Amniotic stem cell (primary cell): ENCODE measurements at places on chromosomes 1 and 21.
A peak's percentile ranks its signal among the peaks of the same experiment; 100 is the strongest.

DNA sequence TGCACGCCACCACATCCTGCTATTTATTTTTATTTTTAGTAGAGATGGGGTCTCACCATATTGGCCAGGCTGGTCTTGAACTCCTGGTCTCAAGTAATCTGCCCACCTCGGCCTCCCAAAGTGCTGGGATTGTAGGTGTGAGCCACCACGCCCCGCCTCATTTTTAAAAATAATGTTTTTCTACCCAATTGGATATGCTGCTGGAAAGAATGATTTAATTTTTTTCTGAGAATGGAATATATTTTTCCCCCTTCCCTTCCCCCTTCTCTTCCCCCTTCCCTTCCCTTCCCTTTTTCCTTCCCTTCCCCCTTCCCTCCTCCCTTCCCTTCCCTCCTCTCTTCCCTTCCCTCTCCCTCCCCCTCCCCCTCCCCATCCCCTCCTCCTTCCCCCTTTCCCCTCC, 17.7 kb upstream of the HMGN1 start:
- no peak for DNase-seq

GRCh38 chr1:1768249-1768992, 9.8 kb downstream of the NADK start:
- no peak for DNase-seq

DNA sequence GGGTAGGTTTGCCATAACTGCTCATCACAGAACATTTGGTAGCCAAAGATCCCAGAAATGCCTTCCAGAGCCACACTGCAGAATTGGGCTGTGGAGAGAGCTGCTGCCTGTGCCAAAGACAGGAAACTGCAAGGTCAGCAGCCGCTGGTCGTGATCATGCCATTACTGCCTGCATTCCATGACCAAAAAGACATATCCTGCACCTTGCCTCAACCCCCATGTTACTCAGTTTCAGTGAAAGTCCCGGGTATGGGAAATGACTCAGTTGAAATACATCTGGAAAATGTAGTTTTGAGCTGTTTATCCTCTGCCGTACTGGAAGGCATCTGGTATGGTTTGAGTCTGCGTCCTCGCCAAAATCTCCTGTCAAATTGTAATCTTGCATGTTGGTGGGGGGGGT, 161.7 kb downstream of the FCRL5 start:
- peak; percentile 1 for DNase-seq

GRCh38 chr1:42002220-42002619, 83.5 kb upstream of the HIVEP3 start:
- no peak for DNase-seq

DNA sequence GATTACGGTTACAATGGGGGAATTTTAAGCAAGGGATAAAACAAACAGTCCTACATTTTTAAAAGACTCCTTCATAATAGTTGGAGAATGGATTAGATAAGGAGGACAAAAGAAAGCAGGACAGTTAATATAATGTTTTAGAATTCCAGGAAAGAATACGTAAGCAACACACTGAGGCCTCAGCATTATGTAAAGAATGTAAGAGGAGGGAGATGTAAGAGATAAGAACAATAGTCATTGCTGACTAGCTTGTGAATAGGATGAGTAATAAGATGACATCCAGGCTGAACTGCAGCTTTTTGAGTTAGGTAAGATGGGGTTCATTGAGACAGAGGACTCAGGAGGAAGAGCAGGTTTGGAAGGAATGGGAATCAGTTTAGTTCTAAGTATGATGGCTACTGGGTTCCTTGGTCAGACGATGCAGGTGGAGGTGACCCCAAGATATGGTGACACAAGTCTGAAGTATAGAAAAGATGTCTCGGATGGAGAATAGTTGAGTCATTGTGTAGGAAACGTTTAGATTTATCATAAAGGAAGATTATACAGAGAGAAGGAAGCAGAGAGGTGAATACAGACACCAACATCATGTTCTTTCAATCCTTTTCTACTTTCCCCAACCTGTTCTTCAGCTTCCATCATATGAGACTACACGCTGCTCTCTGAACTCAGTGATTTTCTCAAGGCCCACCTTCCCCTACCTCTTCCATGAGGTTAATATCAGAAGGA, 372.8 kb downstream of the PTBP2 start:
- DNase-seq: peak; percentile 67

- DNase-seq: no peak
Observed at GRCh38 chr1:25774921-25775771, 24.8 kb upstream of the SELENON start.

DNA sequence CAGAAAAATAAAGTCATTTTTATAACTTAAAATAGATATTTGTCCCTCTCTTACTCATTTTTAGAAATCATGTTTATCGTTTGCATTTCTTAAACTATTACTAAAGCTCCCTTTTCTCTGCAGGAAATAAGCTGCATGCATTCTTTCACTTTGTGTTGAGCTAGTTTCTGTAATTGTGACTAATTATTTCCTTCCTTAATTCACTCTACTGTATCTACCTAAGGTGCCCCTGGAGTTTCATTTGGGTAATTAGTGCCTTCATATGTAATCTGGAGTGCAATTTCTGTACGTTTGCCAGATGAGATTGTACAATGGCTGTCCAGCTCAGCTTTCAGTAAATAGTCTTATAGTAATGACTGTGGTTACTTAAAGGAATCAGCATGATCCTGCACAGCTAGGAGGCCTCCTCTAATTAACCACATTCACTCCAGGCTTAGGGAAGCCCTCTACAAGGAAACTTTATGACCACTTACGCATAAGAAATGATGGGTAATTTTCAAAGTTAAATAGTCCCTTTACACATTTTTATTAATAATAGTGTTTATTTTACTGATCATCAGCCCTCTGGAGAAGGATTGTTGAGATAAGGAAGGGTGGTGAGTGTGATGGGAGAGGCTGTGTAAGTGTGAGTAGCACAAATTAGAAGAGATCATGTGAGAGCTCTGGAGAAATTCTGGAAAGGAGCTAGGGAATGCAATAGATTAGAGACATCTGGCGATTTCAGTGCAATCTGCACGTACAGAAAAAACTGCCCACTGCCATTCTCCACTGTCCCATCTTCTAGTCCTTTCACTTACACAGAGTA, 86.8 kb downstream of the LRRC8C start:
- no peak for DNase-seq

DNA sequence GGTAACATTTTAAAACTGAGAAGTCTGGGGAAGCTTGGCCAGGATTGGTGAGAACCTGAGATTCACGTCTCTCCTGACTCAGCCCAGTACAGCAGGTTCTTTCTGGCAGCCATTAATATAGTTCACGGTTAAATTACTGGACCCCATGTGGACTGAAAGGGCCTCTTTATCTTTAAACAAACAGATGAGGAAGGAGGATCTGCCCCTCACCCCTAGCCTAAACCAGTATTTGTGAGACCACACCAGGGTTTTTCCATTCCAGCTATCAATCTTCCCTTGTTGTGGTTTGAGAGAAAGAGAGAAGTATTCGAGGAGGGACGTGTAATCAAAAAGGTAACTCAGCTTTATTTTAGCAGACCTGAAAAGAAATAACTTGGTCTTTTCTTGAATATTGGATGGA, 137.1 kb downstream of the PROX1 start:
- DNase-seq: no peak

GRCh38 chr21:17200250-17200649, 312.6 kb upstream of the CXADR start:
- no peak for DNase-seq

DNA sequence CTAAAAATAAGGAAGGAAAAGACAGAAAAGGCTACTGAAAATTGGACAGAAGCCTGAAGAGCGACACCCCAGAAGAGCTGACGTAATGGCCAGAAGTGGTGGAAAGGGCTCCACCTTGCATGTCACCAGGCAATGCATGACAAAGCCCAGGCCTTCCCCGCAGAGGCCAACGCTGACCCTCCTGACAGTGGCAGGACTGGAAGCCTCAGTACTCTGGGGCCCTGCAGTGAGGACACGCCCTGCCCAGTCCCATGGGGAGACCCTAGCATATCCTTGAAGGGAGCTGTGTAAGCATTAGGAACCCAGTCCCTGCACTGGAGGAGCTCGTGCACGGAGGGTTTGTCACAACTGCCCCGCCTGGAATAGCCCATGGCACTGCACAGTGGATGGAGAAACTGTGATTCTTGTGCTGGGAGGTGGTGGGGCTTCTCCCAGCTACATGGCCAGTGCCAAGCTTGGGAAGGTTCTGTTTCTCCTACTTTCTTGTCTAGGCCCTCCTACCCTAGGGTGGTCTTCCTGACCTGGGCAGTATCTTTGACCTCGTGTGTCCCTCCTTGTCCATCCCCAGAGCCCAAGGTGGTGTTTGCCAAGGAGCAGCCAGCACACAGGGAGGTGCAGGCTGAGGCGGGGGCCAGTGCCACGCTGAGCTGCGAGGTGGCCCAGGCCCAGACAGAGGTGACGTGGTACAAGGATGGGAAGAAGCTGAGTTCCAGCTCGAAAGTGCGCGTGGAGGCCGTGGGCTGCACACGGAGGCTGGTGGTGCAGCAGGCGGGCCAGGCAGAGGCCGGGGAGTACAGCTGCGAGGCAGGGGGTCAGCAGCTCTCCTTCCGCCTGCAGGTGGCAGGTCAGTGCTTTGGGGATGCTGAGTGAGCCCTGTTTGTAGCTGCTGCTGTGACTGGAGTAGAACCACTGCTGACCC, 60.4 kb downstream of the OBSCN start:
- DNase-seq: no peak

GRCh38 chr1:7410156-7410555, 360.9 kb upstream of the VAMP3 start:
- DNase-seq: no peak

DNA sequence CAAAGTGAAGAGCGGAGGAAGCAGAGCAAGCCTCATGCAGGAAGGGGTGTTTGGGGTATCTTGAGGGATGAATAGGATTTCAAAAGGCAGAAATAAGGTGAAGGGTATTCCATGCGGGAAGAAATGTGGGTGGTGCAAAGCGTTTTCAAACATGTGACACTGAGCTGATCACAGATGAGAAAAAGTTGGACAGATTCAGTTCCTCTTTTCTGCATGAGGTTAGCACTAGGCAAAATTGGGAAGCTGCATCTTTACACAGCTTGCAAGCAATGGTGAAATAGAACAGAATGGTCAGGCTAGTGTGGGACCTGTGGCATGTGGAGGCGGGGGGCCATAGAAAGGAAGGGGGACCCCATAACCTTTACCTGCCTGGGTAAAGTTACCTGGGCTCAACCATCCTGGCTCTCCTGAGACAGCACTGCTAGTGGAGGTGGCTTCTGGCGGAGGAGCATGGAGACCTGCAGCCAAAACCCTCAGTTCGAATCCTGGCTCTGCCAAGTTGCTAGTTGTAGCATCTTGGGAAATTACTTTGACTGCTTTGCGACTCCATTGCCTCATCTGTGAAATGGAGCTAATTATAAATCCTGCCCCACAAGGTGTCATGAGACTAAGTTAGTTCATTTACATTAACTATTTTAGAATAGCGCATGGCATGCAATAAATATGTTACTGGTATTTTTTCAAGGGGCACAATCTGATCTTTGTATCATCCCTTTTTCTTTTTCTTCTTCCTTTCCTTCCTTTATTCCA, 16.4 kb downstream of the KCNA10 start:
- DNase-seq: no peak

DNA sequence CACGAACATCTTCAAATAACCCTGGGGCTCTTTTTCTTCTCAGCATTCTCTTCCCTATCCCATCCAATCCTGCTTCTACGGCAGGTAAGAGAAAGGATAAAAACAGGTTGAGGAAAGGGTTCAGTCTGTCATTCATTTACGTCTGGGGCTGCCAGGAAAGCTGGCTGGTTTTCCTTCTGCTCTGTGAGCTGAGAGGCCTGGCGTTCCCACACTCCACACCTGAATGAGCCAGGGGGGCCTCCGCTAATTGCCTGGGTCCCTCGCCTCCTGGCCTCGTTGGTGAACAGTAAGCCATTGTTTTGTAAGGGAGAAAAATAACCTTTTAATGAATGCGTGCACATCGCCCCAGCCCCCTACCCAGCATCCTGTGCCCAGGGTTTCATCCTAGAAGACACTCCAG, 70.8 kb upstream of the SIM2 start:
- no peak for DNase-seq

DNA sequence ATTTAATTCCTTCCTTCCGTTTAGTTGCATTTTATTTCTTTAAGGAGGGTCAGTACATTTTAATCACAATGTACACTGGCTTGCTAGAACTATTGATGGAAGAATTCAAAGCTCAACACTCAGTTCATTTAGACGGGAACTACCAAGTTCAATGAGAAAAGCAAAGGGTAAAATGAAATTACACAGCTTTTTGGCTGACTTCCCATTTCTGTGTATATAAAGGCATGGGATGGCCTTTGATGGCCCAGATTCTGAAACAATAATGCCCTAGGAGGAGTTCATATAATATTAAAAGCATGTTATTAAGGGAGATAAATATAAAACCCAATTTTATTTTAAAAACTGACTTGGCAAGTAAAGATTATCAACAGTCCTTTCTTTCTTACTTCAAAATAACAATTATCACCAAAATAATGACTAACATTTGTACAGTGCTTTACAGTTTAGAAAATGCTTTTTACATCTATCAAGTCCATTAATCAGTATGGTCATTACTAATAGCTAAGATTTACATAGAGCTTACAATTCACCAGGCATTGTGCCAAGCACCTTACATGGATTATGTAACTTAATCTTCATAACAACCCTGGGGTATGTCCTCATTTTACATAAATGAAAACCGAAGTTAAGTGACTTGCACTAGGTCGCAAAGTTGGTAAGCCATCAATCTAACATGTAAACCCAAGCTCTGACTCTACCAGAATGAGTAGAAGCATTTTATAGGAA, 402.4 kb downstream of the OMA1 start:
- no peak for DNase-seq

- no peak for DNase-seq
Observed at GRCh38 chr1:172893146-172893841, 157.4 kb downstream of the TNFSF18 start.

- no peak for DNase-seq
Observed at GRCh38 chr21:14236180-14236579, 20.2 kb downstream of the RBM11 start.

- no peak for DNase-seq
Observed at GRCh38 chr1:56436912-56437417, 142.4 kb downstream of the PLPP3 start.

DNA sequence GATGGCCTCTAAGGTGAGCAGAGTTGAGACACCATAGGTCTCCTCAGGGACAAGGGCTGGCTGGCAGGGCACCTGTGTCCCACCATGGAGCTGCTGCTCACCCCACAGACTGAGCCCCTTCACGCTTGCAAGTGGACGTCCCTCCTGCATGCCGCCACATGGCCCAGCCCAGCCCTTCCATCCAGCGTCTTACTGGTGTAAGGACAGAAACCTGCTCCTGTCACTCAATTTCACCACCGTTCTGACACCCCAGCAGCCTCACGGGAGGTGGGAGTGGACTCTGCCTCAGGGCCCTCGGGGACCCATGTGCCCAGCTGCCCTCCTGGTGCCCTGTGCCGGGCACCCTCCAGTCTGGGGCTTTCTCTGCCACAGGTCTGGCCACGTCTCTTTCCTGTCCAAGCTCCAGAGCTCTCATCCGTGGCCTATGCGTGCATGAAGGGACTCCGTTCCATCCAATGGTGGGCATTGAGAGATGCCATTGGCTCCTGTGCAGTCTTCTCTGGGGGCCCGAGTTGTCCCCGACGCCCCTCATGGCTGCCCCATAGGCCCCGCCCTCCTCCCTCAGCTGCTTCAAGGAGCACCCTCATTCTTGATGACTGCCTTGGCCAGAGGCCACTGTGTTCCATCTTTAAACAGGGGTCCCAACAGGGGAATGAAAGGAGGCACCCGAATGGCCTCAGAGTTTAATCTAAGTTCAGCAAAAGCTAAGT, 42.6 kb upstream of the COL6A1 start:
- DNase-seq: no peak
